Stimulated activated CD8-positive, alpha-beta memory T cell treated with anti-CD3 and anti-CD28 coated beads, Interleukin-4, amount 100 ng/mL, for 4 hours (primary cell): ENCODE measurements at places on chromosomes 4 and X.

DNA sequence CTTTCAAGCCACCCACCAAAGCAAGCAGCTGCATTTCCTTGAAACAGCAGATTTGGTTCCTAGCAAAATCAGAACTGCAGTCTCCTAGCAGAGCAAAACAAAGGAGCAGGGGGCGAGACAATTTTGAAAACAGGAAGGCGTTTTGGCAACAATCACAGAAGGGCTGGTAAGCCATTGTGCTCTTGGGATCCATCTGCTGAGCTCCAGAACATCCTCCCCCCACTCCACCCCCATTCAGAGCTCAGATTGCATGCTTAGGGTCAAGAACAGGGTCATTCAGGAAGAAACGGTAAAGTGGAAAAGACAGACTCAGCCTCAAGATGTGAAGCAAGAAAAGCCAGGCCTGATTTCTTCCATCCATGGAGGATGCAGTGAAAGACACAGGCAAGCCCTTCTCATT is 7.6 kb upstream of the PCDH19 start:
- DNase-seq = no peak

GRCh38 chrX:141301017-141301416 is 58.7 kb upstream of the SPANXC start:
- DNase-seq = no peak

- no peak for DNase-seq
Measured at GRCh38 chr4:112312610-112313239, 15.6 kb downstream of the ALPK1 start.

DNA sequence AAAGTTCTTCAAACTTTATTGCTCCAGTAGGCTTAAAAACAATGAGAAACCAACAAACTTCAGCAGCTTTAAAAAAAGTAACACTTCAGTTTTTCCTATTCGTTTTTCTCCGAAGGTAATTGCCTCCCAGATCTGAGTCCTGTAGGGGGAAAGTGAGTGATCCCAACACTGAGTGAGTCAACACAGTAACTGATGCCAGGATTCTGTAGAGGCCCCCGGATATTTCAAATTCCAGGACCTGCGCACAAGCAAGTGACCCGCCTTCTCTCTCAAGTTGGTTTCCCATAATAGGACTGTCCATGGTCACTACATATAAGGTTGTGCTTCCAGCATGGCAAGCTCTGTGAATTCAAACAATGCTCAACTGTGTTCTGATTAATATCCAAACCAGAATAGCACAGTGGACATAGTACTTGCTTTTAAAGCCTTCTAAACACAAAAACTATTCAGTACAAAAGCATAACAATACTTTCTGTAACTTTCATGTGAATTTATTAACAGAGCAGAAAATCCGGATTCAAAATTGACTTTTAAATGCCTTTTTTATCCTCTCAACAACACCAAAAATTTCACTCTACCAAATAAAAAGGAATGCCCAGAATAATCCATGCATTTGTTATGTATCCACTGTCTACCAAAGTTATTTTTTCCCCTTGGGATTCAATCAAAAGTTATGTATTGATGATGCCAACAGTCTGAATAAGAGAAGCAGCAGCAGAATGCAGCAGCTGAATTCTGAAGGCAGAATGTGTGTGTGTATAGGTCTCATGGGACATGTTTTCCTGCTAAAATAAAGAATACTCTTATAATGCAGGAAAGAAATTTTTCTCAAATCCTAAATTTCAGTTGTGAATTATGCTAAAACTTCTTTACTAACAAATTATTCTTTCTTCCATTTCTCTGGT is at the start of gene DMD:
Gene DMD, minus strand, starts transcription at position 194 of the 905 bp plus-strand sequence. CDS start 237 bp downstream, outside the sequence.
- no peak for DNase-seq

DNA sequence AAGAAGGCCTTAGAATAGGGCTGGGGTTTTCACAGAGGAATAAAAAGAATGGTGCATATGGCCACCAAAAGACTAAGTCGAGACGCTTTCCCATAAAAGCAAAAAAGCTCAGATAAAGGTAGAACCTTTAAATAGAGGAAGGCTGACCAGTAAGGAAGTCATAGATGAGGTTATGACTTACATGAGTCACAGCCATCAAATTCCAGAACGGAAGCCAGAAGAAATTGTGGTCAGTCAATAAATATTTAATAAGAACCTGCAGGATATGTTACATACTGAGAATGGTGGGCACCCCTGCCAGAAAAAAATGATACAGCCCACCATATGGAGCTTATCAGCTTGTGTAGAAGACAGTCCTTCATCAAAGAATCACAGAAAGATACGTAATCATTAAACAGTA is 120.1 kb downstream of the MANBA start:
- no peak for DNase-seq
